ENCODE measurements at places on chromosomes 3 and 15.

- DNase-seq = no peak
Measured at GRCh38 chr3:58322793-58323192, 9.9 kb upstream of the PXK start.

DNA sequence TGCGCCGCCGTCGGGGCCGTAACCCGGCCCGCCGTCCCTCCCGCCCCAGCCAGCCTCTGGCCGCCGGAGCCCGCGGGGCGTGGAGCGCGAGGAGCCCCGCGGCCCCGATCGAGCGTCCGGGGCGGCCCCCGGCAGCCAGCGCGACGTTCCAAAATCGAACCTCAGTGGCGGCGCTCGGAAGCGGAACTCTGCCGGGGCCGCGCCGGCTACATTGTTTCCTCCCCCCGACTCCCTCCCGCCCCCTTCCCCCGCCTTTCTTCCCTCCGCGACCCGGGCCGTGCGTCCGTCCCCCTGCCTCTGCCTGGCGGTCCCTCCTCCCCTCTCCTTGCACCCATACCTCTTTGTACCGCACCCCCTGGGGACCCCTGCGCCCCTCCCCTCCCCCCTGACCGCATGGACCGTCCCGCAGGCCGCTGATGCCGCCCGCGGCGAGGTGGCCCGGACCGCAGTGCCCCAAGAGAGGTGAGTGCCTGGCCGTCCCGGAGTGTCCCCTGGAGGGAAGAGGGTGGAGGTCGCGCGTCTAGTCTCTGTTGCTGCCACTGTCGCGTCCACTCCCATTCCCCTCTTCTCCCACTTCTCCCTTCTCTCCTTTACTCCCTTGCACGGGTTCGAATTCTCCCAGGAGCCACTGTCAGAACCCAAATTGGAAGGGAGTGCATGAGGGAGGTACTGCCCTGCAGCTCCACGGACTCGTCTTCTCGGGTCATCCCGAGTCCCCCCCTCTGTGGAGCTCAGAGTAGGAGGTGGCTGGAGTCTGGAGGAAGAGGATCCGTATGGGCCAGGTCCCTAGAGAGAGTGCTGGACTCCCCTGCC lies 585 bp downstream of the CSK start:
- no peak for DNase-seq

- no peak for DNase-seq
Measured at GRCh38 chr3:14133188-14133800, 8.4 kb downstream of the TMEM43 start.

DNA sequence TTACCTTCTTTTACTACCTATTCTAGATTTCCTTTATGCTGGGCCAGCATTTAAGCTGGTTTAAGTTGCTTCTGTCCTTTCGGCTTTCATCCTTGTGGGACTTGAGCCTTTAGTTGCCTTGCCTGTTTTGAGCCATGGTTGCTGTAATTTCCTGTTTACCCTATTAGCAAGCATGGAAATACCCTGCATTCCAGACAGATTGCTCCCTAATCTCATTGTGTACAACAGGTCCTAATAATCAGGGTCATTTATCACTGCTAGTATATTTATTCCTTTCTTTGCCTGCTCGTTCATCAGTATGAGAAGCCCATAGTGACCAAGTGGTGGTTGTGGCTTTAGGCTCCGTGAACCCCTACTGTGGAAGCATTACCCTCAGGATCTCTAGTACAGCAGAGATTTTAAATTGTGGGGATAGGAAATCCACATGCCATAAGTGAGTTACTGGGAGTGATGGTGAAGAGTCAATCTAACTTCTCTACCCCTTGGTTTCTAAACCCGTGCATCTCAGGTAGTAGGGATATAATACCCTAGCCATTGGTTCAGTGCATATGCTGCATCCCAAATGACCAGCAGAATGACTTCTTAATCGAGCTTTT lies 31.9 kb downstream of the NCK1 start:
- DNase-seq = no peak

DNA sequence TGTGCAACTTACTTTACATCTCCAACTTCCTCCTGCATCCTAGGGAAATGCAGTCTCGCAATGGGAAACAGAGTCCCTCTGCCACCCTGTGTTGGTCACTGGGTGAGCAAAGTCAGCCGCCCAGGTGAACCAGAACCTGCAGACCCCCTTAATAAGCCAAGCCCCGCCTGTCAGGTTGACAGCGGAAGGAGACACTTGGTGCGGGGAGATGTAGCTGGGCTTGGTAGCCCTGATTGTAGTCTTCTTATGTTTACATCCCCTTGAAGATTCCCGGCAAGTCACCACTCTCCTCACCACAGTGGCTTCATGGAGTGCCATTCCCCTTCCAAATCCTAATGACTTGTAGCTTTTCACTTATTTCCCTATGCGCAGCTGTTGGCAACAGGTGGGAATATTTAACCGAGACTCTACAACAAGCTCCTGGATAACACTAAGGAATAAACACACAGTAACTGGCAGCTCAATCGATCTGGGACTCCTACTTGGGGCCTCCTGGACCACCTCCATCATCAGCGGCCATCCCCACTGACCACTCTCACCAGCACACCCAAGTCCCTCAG lies 17.7 kb upstream of the CLSTN2 start:
- DNase-seq = no peak

DNA sequence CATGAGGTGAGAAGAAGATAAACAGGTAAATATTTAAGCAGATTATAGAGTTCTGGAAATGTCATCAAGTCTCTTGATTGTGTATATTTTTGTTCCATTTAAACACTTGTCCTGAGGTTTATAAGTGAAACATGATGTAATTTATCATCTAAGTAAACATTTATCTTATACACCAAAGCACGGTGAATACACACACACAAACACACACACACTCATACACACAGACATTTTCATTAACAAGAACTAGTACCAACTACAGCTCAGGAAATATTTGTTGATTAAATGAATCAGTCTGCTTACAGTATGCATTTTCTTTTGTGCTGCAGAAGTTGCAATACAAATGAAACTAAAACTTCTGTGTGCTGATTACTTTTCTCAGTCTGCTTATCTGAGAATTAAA lies 357.3 kb downstream of the ZBTB20 start:
- DNase-seq = no peak

GRCh38 chr3:143427631-143428030 lies 308.1 kb downstream of the CHST2 start:
- DNase-seq = no peak
